ENCODE measurements at places on chromosomes 5 and 9. TPM values are rescaled to one million over a fixed set of nuclear protein-coding genes. Genes with fewer than 3 reads are reported as not detected.

- no peak overlapping the region for H3K4me3 ChIP-seq
- H3K27ac ChIP-seq: no peak overlapping the region
- no peak for DNase-seq
- H3K4me1 ChIP-seq: no peaks in the 10 kb centered on the region
- no peaks in the 10 kb centered on the region for H3K36me3 ChIP-seq
These were observed 58.2 kb downstream of the RFK start for GRCh38 chr9:76336027-76336426.

GRCh38 chr5:138569782-138570181 lies 5.4 kb downstream of the HSPA9 start:
- no peak for DNase-seq
- H3K27ac ChIP-seq: no peak overlapping the region
- no peak overlapping the region for H3K4me3 ChIP-seq
- no peaks in the 10 kb centered on the region for H3K27me3 ChIP-seq
- H3K4me1 ChIP-seq: peaks cover 4% of the 10 kb centered on the region
- peaks cover 63% of the 10 kb centered on the region for H3K36me3 ChIP-seq

GRCh38 chr9:28234894-28235277 lies 661.6 kb upstream of the C9orf72 start:
- no peaks in the 10 kb centered on the region for H3K27me3 ChIP-seq
- H3K4me3 ChIP-seq: no peak overlapping the region
- H3K36me3 ChIP-seq: no peaks in the 10 kb centered on the region
- DNase-seq: no peak
- no peaks in the 10 kb centered on the region for H3K4me1 ChIP-seq

GRCh38 chr9:99055384-99055783 lies 49.5 kb upstream of the TGFBR1 start:
- no peak for DNase-seq
- H3K4me3 ChIP-seq: no peak overlapping the region
- H3K27ac ChIP-seq: no peak overlapping the region
- no peaks in the 10 kb centered on the region for H3K36me3 ChIP-seq
- peaks cover 4% of the 10 kb centered on the region for H3K4me1 ChIP-seq
- H3K27me3 ChIP-seq: no peaks in the 10 kb centered on the region

GRCh38 chr5:56515011-56515410 lies 281.9 kb upstream of the ANKRD55 start:
- H3K4me3 ChIP-seq: no peak overlapping the region
- no peaks in the 10 kb centered on the region for H3K27me3 ChIP-seq
- H3K36me3 ChIP-seq: no peaks in the 10 kb centered on the region
- no peak for DNase-seq
- H3K4me1 ChIP-seq: peaks cover 8% of the 10 kb centered on the region

GRCh38 chr9:135701067-135701958 lies 672 bp upstream of the KCNT1 start:
- DNase-seq: no peak
- no peak overlapping the region for H3K4me3 ChIP-seq
- H3K4me1 ChIP-seq: peaks cover 28% of the 10 kb centered on the region
- no peak overlapping the region for H3K27ac ChIP-seq
- no peaks in the 10 kb centered on the region for H3K36me3 ChIP-seq
- H3K27me3 ChIP-seq: peaks cover 19% of the 10 kb centered on the region

Gene TRPM3
- total RNA-seq: 57.1 TPM
